Uterus (tissue), 4 donors: ENCODE measurements at places on chromosomes 12 and 14. TPM values are rescaled to one million over a fixed set of nuclear protein-coding genes. Genes with fewer than 3 reads are reported as not detected.

DNA sequence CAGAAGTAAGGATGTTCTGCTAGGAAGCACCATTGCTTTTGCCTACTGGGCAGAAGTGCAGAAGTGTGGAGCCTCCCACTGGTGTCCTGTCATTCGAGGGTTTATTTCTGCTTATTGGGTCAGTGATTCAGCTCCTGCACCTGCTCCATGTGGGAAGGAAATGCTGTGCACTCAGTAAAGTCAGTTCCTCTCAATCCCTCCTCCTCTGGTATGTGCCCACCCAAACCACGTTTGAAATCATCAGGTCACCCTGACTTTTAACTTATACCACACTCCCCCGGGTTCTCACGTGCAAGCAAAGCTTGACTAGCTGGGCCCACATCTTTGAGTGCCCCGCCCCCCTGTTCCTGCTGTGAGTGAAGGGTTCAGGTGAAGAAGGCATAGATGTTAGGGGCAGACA lies 223.7 kb downstream of the CHST11 start:
- no peak for DNase-seq

DNA sequence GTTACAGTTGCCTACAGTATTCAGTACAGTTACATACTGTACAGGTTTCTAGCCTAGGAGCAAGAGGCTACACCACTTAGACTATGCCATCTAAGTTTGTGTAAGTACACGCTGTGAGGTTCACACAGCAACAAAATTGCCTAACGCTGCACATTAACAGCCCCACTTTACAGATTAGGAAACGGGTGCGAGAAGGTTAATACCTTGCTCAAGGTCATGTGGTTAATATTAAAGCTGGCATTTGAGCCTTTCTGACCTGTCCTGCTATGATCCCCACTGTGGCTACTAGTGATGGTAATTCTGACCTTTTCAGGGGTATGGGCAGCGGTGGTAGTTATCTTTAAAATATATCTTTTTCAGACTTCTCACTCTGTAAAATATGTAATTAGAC lies 20.9 kb downstream of the ACVR1B start:
- no peak for DNase-seq

DNA sequence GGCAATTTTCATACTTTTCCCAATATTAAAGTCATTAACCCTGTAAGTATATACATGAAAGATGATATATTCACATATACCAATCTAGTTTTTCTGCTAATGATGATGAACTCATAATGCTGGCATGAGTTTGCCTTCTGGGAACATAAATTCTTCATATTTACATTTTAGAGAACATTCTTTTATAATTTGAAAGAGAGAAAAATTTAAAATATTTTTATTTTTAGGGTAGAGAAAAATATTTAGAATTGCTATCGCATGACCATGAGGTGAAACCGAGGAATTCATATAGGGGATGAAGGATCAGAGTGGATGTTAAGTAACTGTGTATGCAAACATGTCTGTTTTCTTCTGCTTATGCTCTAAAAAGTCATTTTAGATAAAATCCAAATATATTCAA lies 825.3 kb upstream of the FLRT2 start:
- no peak for DNase-seq

DNA sequence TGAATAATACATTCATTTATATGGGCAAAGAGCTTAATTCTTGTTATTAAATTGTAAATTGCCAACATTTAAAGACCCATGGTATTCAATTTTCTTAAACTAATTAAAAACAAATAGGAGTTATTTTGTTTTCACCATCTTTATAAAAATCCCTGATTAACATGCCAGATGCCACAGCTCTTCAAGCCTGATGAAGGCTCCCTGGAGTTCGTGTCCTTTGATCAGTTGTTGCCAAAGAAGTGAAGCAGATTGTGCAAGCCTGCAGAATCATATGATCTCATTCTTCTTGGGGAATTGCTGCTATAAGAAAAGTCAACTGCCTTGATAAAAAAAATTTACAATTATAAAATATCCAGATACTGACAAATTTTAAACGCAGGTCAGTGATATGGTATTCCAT lies 288.3 kb upstream of the PPFIA2 start:
- DNase-seq, result no peak

DNA sequence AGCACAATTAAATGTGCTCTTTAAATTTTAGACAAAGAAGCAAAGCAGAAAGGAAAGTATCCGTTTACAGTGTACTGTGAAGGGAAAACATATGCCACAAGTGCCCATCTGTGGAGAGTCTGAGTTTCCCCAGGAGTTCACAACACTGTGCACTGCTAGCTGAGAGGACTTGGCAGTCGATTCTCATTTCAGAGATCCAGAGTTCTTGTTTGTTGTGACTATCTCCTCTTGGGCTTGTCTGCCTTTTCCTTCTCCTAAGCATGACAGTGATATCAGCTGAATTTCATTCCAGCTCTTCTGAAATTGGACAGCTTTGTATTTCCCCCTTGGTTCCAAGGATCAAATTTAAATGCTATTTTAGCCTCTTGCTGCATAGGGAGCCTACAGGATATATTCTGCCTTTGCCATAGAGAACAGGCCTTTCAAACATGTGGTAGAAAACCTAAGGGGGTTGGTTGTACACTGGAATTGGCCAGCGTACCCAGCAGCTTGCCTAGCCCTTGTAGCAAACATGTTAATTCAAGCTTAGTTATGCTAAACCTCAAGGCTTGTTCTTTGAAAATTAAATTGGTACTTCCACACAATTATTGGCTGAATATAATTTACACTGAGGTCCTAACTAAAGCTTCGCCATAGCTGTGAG lies 259.2 kb upstream of the NOVA1 start:
- no peak for DNase-seq

GRCh38 chr12:6820166-6820565 lies 1.5 kb upstream of the GPR162 start:
- DNase-seq, result no peak

DNA sequence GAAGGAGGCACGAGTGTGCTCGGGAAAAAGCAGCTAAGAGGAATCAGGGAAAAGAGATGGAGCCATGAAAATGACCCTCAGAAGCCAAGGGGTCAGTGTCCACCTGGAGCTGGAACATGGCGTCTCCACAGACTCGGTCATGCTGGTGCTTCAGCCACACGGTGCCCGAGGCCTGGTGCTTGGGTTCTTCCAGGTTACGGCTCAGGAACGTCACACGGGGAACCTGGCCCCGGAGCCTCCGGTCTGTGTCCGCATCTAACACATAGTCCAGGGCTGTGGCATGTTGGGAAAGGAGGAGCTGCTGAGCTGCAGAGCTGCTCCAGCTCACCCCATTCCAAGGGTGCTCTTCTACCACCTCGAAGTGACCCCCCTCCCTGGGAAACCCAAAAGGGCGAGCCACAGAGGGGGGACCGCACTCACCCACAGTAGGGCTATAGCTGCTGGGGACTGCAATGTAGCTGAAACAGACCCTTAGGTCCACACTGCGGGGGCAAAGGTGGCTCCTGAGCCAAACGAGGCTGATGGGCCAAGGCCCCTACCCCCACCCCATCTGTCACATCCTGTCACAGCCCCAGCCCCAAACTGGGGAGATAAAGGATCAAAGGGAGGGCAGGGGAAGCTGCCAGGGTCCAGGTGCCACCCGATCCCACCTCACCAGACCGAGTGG lies 10.8 kb downstream of the ITGA7 start:
- DNase-seq, result peak; percentile 11

- DNase-seq, result no peak
Measured at GRCh38 chr12:68236421-68237059, 10.9 kb upstream of the IL26 start.

GRCh38 chr12:60535363-60535762 lies 939.5 kb downstream of the SLC16A7 start:
- no peak for DNase-seq

DNA sequence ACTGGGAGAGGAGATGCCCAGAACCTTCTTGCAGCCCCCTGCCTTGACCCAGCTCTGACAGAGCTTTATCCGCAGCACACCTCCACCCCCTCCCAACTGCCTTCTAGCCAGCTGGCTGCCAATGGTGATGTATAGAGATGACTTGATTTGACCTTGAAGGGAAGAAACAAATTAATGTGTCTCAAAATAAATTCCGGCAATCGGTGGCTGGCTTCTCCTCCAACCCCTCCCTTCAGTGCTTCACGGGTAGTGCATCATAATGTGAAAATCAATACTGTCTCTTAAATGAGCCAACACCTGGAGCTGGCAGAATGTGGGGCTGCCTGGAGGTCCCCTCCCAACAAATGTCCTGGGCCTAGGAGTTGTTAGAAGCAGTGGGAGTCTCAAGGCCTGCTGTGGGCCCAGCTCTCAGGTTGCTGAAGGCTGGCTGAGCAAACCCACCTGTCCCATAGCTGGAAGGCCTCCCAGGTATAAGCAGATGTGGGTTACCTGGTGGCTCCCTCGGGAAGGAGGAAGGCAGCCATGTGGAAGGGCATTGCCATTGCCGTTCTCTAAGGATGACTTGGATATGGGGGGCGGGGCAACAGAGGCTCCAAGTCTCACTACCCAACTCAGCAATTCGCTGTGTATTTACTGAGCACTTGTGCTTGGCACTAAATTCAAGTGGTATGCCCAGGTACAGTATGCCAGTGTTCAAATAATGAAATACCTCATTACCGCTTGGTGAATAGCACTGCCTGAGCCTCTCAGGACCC lies 23.2 kb downstream of the HSPB8 start:
- DNase-seq, result no peak

- no peak for DNase-seq
Measured at GRCh38 chr12:11973396-11973795, 97.3 kb upstream of the BCL2L14 start.

The SPTB gene
- 5.4 TPM for total RNA-seq

The CPNE6 gene
- not detected for total RNA-seq

The ABHD12B gene
- total RNA-seq, result not detected

The KRT74 gene
- not detected for total RNA-seq

The GRIP1 gene
- not detected for total RNA-seq

The ESRRB gene
- total RNA-seq, result not detected
